ENCODE measurements at places on chromosomes 5 and 9.

GRCh38 chr9:114060711-114061110 lies 17.4 kb downstream of the AMBP start:
- DNase-seq, result no peak

DNA sequence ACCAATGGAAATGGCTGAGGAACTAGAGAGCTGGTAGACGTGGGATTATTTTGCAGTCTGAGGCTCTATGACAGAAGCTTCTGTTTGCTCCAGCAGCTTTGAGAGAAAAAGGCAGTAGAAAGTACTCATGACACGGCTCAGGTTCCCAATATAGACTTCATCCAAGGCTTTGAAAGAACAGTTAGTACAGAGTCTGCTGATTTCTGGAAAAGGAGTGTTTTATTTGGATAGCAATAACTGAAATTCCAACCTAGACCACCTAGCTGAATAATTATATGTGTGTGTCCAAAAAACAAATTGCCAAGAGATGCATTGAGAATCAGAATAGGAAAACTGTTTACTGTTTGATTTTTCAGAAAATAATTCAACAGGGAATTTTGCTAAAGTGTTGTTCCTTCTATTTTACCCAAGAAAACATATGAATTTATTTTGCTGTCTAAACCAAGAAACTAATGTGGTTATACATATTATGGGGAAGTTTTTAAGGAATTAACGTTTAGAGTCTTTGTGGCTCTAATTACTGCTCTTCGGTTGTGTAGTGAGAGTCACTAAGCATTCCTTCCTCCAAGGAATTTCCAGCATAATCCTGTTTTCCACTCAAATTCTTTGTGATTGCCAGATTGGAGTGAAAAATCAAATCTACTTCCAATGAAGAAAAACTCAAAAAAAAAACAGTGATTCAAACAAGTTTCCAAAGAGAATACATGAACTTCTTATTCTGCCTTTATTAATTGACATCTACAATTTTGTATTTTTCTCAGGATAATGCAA lies 18.1 kb upstream of the MTX3 start:
- DNase-seq, result no peak

- DNase-seq, result no peak
Measured at GRCh38 chr5:98775246-98776065, 2.0 kb downstream of the RGMB start.

- no peak for DNase-seq
Measured at GRCh38 chr9:106878934-106879333, 16.0 kb downstream of the ZNF462 start.

DNA sequence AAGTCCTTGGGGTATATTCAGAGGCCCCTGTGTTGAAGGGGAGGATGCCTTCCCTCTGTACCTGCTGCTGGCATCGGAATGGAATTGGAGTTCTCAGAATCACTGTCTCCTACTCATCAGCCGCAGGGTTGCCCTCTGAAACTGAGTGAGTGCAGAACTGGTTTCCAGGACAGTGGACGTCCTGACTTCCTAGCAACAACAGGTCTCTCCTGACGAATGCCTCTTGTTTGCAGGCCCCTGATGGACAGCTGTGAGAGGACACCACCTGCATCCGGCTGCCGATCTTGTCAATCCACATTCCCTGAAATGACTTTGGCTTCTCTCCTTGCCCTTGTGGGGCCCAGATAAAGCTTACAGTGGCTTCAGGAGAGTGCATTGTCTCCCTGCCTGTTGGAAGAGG lies 274.5 kb downstream of the NSG2 start:
- DNase-seq, result no peak

DNA sequence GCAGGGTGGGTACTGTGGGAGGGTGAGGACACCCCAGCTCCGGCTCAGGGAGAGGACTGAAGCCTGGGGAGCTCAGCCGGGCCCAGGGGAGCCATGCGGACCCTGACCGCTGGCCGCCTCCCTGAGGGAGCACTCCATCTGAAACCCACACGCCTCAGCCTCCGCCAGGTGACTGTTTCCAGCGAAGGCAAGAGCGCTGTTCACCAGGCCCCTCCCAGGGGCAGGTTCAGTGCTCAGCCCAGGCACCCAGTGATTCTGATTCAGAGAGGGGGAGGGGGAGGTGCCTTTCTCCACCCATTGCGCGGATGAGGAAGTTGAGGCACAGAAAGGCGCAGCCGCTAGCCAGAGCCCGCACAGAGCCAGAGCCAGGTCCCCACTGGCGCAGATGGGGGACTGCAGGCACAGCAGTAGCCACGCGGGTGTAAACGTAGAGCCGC lies 27.0 kb downstream of the ADGRD2 start:
- no peak for DNase-seq

DNA sequence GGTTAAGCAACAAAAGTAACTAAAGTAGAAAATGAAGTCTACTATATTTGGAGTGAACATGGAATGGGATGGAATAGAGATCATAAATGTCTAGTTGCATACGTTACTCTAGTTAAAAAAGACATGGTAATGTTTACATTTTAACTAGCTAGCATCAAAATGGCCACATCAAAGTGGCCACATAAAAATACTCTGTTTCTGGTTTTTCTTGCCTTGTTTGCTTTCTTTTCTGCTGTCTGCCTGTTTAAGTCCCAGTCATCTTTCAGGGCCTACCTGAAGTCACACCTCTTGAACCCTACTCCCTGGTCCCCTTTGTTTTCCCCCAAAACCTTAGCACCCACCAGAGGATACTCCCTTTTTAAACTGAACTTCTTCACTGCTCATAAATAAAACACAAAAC lies 6.4 kb upstream of the KIF2A start:
- DNase-seq, result peak; percentile 55

GRCh38 chr9:96100385-96101300 lies 201.3 kb downstream of the HSD17B3 start:
- DNase-seq, result no peak

- DNase-seq, result no peak
Measured at GRCh38 chr5:66342341-66342880, 198.3 kb downstream of the SREK1 start.

- DNase-seq, result no peak
Measured at GRCh38 chr9:16245756-16246440, 624.6 kb downstream of the BNC2 start.

- peak; percentile 45 for DNase-seq
Measured at GRCh38 chr5:61332358-61332749, 296 bp downstream of the ZSWIM6 start.

GRCh38 chr5:10633271-10634049 lies 69.6 kb downstream of the ANKRD33B start:
- DNase-seq, result peak; percentile 36

DNA sequence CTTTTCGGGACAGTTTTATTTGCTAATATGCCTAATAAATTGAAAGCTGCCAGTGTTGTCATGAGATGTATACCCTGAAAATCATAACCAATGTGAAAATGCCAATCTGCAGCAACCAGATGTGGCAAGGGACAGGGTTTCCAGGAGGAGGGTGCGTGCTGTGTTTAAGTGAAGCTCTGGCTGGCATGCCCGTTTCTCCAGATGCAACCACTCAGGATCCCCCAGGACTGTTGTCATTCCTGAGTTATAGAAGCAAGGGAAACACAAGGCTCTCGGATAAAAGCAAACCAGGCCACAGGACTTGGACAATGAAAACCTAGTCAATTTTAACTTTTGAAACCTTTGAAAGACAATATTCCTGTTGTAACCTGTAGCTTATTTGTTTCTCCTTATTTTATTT lies 360.2 kb downstream of the SLIT3 start:
- DNase-seq, result no peak

DNA sequence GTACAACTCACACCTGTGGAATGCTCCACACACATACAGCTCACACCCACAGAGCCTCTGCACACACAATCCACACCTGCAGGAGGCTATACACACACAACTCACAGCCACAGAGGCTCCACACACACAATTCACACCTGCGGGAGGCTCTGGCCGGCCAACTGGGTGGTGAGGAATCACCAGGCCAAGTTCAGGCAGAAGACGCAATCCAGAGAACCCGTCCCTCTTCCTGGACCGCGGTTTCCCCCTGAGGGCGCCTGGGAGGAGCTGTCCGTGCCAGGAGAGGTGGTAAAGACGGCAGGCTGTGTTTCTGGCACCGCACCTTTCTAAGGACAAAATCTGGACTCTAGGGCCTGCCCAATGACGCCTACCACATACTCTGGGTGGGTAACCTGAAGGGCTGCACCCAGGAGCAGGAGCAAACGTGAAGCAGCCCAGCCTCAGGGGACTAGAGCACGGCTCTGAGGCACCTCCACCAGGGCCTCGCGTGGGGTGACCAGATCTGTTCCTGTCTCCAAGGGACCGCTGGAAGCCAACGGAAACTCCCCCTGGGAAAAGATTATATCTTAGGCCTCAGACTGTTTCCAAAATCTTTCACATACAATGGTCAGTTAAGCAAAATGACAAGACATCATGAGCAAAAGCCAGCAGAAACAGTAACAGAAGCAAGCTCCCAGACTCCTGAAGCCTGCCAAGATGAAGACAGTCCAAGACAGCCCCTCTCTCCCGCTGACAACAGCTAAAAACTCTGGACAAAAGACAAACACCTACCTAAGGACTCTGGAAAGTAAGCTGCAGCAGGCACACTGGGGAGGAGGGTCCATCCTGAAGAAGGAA lies 16.9 kb downstream of the CAMSAP1 start:
- no peak for DNase-seq

GRCh38 chr5:8908055-8908683 lies 637.7 kb downstream of the SEMA5A start:
- no peak for DNase-seq

DNA sequence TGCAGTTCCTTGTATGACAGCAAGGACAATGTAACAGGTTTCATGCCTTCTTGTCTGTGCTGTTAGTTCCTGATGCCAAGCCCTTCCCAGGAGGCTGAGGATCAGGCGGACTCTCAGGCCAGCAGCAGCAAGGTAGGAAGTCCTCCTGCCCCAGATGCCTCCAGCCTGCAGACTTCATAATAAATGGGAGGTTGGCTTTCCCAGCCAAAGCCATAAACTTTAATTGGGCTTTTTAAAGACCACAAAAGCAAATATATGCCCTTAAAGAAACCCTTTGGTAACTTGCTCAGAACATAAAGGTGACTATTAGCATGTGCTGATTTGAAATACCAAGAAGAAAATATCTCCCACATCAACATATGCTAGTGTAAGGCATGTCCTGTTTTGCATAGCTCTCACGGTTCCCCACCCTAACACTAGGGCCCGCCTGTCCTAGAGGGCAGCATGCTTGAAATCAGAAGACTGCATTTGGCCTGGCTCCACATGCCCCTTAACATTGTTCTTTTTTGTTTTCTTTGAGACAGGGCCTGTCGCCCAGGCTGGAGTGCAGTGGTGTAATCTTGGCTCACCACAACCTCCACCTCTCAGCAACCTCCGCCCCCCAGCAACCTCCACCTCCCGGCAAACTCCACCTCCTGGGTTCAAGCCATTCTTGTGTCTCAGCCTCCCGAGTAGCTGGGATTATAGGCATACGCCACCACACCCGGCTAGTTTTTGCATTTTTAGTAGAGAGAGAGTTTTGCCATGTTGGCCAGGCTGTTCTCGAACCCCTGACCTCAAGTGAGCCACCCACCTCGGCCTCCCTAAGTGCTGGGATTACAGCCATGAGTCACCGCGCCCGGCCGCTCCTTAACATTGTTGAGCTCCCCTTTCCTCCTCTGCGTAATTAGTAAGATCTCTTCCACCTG lies 44.6 kb upstream of the FCN1 start:
- DNase-seq, result no peak

- no peak for DNase-seq
Measured at GRCh38 chr9:128654481-128654880, 2.2 kb downstream of the DYNC2I2 start.

DNA sequence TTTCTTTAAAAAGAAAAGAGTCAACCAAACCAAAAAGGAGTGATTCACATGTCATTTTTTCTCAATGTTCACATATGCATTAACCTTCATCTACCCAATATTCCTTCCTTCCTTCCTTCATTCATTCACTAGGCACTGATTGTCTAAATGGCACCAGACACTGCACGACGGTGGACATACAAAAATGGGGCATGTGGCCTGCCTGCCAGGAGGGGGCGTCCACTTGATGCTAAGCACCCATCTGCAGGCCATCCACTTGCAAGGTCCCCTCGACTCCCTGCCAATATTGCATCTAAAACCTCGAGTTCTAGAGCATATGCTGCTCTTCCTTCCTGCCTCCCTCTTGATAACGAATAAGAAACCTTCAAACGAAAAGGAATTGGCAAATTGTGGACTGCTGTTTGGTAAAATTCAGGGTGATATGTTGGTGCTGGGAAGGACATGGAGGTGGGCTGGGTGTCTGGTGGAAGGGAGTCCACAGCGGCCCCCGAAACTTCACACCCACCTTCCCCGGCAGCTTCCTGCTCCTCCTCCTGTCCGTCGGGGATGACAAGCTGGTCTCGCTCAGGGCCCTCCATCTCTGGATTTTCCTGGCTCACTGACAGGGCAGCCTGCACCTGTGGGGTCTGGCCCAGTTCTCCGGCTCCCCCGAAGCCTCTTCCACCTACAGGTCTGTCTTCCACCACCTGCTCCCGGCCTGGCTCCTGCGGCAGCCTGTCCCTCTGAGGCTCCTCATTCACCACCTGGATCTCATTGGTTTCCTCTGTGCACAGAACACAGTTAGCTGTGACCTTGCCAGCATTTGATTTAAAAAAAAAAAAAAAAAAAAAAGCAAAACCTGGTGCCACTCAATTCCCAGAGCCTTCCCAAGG lies 64.3 kb downstream of the GOLM1 start:
- DNase-seq, result no peak

GRCh38 chr5:2634399-2635176 lies 116.9 kb downstream of the IRX2 start:
- no peak for DNase-seq

DNA sequence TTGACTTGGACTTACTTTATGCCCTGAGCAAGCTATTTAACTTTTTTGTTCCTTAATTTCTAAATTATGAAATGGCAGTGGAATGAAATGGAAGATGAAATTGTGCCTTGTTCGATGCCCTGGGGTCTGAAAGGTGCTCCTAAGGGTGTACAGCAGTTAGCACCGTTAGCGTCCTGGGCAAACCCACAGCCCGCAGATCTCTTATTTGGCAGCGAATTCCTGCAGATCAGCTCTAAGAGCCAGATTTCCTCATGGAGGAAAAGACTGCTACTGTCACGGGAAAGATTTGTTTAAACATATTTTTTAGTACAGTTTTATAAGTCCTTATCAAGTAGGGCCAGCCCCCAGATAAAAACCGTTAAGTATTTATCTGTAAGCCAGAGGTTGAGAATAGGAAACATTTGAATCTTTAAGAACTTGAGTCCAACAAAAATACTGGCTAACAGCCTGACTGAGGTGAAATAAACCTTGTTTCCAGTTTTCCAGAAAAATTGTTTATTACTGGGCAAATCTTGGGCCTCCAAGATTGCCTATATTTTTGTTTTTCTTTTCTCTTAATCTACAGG lies 216.5 kb upstream of the DMRT1 start:
- no peak for DNase-seq

DNA sequence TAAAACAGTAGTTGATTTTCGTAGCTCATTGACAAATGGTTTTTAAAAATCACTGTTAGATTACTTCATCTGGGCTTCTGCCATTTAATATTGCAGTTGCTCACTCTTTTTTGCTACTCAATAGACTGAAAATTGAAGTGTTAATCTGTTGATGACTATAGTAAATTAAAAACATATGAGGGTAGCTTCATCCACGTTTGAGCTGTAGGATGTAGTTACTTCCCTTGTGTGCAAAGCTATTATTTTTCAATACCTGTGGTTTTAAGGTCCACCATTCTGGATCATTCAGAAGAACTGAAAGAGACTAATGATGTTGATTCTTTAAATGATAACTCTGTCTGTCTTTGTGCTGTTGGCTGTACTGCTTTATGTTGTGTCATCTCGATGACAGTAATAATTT lies 74.7 kb downstream of the LNPEP start:
- DNase-seq, result no peak

Data from CD4-positive, alpha-beta T cell treated with Interleukin-12 subunit alpha and Interleukin-12 subunit beta, for 1 hour (primary cell).